ENCODE measurements at places on chromosomes 5 and 9.

DNA sequence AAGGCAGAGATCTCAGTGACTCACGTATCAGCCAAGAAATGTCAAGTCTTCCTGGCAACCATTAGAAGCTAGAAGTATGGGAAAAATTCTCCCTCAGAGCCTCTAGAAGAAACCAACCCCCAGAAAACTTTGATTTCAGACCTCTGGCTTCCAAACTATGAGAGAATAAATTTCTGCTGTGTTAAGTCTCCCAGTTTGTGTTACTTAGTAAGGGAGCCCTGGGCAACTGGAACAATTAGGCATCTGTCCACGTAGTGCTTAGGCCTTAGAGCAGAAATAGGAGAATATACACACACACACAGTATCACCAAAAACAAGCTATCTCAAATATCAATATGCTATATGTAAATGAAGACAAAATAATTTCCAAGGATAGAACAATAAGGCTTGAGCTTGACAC, 894.8 kb upstream of the CDH10 start:
- no peak for DNase-seq

GRCh38 chr9:103068753-103069152, 73.6 kb downstream of the CYLC2 start:
- no peak for DNase-seq

DNA sequence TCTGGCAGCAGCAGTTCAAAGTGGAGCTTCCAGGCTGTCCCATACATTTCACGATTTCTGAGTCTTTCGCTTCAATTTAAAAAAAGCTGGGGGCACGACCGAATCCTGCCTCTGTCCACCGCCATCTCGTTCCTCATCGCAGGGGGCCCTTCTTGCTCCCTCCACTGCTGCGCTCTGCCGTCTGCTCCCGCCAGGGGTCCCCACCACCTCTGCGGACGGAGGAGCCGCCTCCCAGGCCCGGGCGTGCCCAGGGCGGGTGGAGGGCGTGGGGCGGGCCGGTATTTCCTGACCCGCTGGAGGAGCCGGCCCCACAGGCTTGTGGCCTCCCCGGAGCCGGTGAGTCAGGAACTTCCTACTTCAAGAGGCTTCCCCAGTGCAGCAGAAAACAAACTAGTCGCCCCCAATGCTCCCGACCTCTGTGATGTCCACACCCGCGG, 50.4 kb downstream of the USP20 start:
- DNase-seq, result peak; percentile 87

DNA sequence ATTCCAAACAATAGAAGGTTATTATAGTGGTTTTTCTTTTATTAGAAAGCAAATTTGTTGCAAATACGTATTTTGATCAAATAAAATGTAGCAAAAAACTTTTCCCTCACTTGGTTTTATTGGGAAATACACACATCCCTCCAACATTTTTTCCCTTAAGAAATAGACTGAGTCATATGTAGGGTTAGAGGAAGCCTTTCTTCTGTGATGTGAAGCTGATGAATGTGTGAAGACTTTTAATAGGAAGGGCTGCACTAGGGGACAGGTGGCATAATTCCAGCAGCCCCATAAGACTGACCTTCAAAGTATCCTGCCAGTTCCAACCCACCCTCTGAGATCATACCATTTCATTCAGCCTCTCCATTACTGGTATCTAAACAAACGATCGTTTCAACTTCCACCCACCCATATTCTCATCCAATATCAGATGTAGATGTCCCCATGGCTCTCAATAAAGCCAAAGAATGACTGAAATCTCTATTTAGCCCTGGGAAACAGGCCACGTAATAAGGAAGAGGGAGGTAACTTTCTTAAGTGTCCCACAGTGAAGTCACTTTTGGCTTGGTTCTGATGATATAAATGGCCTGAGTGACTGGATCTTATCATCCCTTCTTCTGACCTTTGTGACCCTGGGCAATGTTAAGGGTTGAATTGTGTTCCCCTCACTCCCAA, 64.7 kb upstream of the LPAR1 start:
- DNase-seq, result no peak

- DNase-seq, result no peak
Measured at GRCh38 chr5:53343187-53343586, 137.2 kb upstream of the FST start.

DNA sequence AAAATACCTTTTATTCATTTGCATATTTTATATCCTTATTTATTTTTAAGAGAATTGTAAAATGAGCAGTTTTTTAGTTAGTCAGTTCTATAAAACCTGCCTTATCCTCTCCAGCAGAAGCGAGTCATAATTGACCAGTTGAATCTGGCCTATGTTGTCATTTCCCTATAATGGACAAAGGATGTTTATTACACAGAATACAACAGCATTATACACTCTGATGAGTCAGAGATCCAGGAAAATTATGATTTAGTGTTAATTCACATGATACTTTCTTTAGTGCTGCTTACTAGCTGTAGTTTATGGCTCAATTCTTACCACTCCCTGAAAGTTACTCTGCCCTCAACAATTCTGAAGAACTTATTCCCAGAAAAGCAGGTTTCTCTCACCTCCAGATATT, 26.8 kb upstream of the LURAP1L start:
- DNase-seq, result no peak

GRCh38 chr5:122202952-122203351, 73.6 kb downstream of the ZNF474 start:
- DNase-seq, result no peak

- DNase-seq, result no peak
Measured at GRCh38 chr5:80061547-80061946, 26.4 kb downstream of the THBS4 start.

DNA sequence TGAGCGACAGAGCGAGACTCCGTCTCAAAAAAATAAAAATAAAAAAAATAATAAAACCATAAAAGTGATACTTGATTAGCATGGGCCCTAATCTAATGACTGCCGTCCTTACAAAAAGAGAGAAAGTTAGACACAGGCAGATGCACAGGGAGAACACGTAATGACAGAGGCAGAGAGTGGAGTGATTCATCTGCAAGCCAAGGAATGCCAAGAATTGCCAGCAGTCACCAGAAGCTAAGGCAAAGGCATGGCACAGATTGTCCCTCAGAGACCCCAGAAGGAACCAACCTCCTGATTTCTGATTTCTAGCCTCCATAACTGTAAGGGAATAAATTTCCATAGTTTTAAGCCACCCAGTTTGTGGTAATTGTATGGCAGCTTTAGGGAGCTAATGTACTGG, 79.6 kb upstream of the FREM1 start:
- DNase-seq, result no peak

DNA sequence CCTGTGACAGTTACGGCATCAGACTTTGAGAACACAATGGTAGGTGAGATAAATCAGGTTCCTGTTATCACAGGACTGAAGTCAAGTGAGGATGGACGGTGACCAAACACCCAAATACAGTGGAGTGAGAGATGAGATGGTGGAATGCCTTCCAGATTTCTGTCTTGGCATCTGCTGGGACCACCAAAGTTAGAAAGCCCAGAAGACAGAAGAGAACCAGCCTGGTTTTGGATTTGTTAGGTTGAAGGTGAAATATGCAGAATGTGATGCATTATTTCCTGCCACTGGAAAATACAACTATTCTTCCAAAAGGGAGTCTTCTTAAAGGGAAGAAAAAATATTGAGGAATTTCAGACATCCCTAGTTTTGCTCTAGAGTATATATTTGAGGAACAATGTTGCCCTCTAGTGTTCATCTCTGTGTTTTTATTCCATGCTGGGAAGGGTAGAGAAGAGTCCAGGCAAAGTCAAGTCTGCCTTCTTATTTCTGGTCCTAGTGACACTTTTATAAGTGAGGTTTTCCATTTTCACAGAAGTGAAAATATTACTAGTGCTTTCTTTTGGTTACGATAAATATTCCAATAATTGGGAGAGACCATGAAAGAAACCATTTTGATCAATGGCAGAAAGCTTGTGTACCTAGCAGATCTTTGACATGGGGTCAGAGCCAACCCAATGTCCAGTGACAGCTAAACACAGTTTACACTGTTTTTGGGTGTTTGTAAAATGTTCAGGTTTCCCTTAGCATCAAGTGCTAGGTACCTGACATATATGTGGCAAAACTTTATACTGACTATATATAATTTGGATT, 142.3 kb upstream of the ANKH start:
- no peak for DNase-seq

- DNase-seq, result no peak
Measured at GRCh38 chr5:54022223-54022622, 288.1 kb downstream of the ARL15 start.

DNA sequence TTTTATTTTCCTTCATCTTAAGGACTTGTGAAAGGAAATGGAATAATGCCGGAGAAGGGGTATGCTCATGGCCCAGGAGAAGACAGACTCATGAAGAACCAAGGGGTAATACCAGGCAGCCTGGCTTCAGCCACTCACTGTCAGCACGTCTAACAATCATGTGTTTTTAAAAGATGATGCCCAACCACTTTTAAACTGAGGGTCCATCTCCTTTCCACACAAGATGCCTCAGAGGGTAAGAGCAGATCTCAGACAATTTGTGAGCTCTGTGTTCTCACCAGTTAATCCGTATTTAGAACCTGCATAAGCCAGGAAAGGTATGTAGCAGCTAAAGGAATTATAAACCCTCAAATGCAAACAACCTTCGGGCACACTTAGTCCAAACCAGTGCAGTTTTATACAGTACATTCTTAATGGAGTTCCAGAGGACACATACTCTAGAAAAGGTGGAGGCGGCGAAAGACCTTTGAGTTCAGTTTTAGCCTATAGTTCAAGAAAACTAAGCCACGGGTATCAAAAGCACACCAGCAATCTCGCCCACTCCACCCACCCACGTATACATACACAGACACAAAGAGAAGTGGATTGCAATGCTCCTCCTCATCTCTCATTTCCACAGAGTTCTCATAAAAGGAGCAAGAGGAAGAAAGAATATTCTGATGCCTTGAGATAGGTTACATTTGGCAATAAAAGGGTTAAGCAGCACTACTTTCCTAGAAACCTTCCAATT, 2.6 kb downstream of the DIAPH1 start:
- no peak for DNase-seq

DNA sequence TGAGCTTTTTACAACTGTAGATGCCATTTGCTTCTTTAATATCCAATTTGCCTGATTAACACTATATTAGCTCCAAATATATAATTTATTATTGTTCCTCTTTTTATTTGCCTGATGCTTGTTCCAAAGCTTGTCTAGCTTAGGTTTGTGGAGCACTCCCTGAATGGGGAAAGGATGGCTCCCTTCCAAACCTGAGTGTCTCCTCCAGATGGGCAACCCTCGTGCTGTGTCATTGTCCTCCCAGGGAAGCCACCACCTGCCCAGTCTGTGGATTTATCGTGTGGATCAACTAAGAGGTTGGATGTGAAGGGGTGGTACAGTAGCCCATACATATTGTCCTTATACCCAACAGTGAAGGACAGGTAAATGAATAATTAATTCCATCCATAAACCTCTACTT, 404.9 kb downstream of the CDK5RAP2 start:
- DNase-seq, result no peak
